ENCODE measurements at places on chromosomes 3 and 15. TPM values are rescaled to one million over a fixed set of nuclear protein-coding genes. Genes with fewer than 3 reads are reported as not detected.

Gene VIPR1
- 6.2 TPM for total RNA-seq

Gene PPP1R14D
- not detected for total RNA-seq

Gene CADM2
- 0.28 TPM for total RNA-seq

Gene FSIP1
- total RNA-seq, result 38.4 TPM

Gene ANXA2
- total RNA-seq, result 2,729 TPM

Gene TMEM212
- total RNA-seq, result not detected

Gene SLC27A2
- total RNA-seq, result 10.9 TPM

Gene DLL4
- total RNA-seq, result under 0.01 TPM

Gene TMEM42
- 11.9 TPM for total RNA-seq

Gene GATM
- 2.1 TPM for total RNA-seq

Gene ALPK3
- under 0.01 TPM for total RNA-seq

Gene DNAH12
- under 0.01 TPM for total RNA-seq

Gene PLIN1
- total RNA-seq, result 0.34 TPM

Gene MESP1
- 0.07 TPM for total RNA-seq

Gene DNAJA4
- total RNA-seq, result 5.8 TPM

Data from nasal cavity respiratory epithelium epithelial cell of viscerocranial mucosa (primary cell).